NB4 (cell line): ENCODE measurements at places on chromosomes 1 and 21.

DNA sequence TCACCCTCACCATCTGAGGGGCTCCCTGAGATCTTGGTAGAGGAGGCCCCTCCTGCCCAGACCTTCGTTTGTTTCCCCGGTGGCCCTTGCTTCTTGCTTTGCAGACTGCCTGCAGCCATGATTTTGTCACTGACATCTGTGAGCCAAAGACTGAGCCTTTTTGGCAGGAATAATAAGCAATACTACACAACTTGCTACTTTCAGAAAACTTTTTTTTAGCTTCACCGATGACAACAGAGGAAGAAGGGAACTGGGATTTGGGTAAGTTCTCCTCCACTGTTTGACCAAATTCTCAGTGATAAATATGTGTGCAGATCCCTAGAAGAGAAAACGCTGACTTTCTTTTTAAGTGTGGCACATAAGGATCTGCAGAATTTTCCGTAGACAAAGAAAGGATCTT lies 11.7 kb upstream of the CD101 start:
- no peak for DNase-seq

GRCh38 chr1:231162970-231163829 lies 1.3 kb downstream of the TRIM67 start:
- no peak for DNase-seq

- no peak for DNase-seq
Observed at GRCh38 chr1:8706995-8707396, 110.4 kb downstream of the RERE start.

DNA sequence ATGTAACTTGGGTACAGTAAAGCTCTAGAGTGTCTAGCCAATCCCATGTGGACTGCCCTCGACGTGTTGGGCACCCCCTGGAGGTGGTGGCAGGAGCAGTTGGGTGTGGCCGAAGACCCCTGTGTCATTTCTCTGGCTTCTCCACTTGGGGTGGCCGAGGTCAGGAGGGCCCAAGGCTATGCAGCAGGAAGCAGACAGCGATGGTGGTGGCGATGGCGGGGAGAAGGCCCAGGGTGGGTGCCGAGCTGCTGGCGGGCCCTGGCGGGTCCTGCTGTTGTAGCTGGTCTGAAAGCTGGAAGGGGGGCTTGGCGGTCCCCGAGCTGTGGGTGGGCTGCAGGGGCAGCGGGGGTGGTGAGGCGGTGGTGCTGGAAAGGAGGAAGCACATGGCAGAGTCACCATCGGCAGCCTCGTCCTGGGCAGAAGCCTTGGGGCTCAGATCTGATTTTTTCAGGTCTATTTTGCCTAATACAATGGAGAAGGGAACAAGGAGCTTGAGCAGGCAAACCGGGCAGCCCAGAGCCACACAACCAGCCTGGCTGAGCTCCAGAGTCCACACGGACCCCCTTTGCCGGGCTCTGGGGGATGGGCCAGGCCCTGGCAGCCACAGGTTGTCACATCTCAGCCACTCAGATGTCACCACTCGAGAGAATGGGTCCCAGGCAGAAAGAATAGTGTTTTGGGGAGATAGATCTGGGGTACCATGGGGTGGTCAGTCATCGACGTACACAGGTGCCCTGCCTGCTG lies 231.3 kb downstream of the TRABD2B start:
- no peak for DNase-seq

- DNase-seq, result no peak
Observed at GRCh38 chr1:8263791-8264190, 54.1 kb upstream of the SLC45A1 start.

- DNase-seq, result peak; percentile 66
Observed at GRCh38 chr1:24864370-24864777, 65.7 kb downstream of the RUNX3 start.

DNA sequence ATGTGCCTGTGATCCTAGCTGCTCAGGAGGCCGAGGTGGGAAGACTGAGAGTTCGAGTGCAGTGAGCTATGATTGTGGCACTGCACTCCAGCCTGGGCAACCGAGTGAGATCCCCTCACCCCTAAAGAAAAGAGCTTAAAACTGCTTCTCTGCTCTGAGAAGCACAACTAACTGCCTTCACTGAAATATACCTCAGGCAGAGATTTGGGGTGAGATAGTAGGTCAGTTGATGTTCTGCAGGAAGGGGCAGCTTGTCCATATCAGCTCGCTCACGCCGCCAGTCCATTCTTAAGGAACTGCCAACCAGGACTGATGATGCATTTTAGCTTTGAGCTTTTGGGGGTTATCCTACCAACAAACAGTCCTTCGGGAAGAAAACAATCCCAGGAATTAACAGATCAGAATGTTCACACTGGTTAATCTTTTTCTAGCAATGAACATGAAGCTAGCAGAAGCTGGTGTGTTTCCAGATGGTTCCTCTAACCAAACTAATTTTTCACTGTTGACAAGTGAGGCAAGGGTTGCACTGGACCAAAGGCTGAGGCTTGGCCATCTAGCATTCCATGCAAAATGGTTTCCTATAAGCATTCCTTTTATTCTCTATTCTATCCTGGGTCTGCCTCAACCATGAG lies 31.6 kb downstream of the LHX4 start:
- DNase-seq, result no peak

- DNase-seq, result no peak
Observed at GRCh38 chr1:161511018-161511755, 5.9 kb downstream of the FCGR2A start.

GRCh38 chr1:58710190-58711085 lies 10.6 kb upstream of the MYSM1 start:
- DNase-seq, result peak; percentile 19

DNA sequence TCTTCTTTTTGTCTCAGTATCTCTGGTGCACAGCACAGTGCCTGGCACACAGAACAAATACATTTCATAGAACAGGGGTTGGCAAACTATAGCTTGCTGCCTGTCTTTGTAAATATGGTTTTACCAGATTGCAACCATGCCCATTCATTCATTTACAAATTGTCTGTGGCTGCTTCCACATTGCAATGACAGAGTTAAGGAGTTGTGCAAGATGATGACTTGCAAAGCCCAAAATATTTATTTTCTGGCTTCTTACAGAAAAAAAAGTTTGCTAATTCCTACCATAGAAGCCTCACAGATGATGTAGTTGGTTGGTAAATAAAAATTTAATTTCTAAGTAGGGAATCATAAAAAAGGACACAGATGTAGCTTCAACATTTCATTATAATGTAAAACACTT lies 11.2 kb upstream of the HMGB4 start:
- DNase-seq, result no peak

GRCh38 chr1:6239950-6240768 lies 3.8 kb upstream of the HES3 start:
- peak; percentile 65 for DNase-seq

DNA sequence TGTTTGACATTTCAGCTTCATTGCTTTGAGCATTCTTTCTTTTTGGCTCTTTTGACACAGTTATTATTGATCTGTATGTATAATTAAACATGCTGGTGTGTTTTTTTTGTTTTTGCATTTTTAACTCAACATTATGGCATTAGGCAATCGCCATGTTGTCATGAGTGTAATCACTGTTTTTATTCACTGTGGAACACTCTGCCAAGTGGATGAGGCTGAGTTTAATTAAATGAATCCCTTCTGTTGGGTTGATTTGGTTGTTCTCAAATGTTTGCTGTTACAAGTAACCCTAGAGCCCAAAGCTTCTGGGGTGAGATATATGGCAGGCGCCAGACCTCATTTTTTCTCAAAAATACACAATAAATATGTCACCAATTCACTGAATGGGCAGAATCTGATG lies 428.1 kb downstream of the MATN1 start:
- no peak for DNase-seq

DNA sequence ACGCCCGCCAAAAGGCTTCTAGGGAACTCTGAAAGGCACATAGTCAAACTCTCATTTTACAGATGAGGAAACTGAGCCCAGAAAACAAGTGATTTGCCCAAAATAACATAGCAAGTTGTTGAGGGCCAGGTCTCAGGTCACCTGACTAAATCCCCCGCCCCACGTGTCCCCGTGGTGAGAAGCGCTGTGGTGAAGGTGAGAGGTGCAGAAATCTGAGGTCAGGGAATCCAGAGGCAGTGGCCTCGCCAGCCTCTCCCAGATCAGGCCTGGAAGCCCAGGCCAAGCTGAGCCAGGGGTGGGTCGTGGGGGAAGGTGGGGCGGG lies 5.1 kb downstream of the HDGF start:
- DNase-seq, result no peak

DNA sequence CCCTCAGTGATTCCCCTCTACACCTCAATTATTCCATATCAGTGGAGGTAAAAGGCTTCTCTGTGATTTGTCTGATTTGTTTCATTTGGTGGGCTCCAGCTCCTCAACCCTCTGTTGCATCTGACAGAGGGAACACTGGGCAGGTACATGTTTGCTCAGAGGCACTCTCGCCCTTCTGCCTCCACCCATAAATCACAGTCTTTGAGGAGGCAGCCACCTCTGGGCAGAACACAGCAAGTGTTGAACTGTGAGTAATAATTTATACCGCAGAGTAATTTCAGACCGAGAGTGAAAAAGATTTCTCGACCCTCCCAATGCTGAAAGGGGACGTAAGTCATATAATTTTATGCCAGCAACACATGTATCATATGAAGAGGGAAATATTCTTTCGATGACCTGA lies 330.1 kb upstream of the PBX1 start:
- no peak for DNase-seq

DNA sequence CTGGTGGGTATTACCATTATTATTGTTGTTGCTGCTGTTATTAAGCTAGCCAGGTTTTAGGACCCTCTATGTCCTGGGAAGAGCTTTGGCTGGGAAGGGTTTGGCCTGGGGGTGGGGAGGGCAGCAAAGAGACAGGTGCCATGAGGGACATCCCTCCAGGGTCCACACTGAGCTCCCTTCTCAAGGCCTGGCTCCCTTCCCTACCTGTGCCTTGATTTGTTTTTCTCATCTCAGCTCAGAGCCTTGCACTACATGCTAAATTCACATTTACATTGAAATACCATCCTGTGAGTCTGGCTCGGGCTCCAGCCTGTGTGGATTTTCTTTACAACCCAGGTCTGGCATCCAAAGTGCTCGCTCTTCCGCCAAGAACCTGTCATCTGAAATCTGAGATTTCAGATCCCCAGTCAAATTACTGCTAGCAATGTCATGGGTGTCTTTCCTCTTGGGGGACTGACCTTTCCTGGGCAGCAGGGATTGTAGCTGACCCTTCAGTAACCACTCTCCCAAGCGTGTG lies 536.3 kb downstream of the PTPRU start:
- no peak for DNase-seq

DNA sequence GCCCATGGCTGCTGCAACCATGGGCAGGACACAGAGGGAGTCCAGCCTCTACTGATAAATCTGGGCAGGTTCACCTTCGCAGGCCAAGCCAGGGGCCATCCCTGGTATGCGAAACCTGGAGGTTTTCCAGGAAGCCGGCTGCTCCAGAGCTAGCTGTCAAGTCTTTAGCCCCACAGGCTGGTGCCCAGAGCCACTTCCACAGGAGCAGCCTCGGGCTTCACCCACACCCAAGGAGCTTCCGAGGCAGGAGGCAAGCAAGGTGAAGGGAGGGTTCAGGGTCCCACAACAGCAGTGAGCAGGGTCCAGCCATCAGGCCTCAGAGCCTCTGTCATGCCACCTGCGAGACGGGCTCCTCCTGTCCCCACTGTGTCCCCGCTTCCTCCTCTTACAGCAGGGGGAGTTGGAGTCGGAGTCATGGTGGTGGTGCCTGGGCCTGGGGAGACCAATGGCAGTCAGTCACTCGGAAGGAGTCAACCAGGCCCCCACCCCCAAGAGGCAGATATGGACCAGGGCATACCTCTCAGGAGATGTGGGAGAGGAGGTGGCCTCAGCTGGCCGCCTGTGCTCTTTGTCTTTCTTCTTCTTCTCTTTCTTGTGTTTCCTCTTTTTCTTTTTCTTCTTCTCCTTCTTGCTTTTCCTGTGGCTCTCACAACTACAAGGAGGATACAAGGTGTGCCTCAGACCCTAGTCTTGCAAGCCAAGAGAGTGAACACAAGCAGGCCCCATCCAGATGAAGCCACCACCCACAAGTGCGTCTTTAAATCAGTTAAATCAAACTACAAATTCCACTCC lies 2.1 kb downstream of the C1orf35 start:
- no peak for DNase-seq

GRCh38 chr1:175072099-175072951 lies 4.7 kb downstream of the TNN start:
- DNase-seq, result peak; percentile 91

DNA sequence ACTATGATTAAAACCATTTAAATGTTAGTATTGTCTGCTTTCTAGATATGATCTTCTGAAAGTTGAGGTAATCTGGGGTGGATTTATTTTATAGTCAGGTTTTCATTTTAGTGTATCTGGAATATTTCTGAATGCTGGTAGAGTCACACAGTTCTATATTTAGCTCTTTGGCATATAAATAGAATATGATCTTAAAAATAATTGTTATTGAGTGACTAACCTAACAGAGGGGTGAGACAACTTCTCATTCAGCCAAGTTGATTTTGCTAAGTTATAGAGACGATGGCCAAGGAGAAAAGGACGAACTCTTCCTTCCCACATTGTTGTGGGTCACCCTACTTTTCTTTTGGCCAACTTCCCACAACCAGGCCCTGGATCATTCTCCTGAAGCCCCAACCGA lies 7.2 kb upstream of the MT1HL1 start:
- no peak for DNase-seq

DNA sequence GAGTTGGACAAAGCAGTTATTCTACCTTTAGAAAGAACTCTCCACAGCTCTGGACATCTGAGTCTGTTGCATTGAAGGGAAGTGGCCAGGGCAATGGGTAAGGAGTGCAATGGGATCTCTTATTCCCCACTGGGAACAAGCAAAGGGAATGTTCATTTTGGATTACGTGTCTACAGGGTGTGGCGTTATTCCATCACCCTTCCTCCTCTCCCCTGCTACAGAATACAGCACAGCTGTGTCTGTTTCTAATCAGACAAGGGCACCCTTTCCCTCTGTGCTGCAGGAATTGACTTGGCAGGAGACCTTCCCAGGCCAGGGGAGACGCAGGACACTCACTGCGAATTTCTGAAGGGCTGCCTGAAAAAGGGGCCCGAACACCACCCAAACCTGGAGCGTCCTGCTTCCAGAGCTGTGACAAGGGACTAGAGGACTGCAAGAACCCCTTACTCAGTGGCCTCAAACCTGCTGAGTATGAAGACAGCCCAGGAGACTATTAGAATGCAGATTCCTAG lies 163.6 kb upstream of the RAB4A start:
- DNase-seq, result no peak

- DNase-seq, result no peak
Observed at GRCh38 chr21:19320291-19320690, 916.7 kb upstream of the TMPRSS15 start.
